ENCODE measurements at places on chromosomes 3 and 15.

- no peak for DNase-seq
These were observed 27.8 kb upstream of the GOLIM4 start for GRCh38 chr3:168123201-168124176.

DNA sequence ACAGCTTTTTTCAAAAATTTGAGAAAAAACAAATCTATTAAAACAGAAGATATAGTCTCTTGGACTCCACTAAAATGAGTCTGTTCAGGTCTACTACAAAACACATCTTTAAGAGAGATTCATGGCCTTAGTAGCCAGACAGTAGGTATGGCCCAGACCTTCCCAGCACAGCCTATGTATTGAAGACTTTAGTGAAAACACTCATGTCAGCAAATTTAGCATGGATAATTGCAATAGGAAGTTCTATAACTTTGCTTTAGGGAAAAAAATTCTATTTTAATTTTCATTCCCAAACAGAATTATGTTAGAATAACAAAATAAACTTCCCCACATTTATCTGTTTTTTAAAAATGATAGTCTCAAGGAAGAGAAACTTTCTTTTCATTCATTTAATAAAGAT, 976.6 kb downstream of the FHIT start:
- DNase-seq: no peak

DNA sequence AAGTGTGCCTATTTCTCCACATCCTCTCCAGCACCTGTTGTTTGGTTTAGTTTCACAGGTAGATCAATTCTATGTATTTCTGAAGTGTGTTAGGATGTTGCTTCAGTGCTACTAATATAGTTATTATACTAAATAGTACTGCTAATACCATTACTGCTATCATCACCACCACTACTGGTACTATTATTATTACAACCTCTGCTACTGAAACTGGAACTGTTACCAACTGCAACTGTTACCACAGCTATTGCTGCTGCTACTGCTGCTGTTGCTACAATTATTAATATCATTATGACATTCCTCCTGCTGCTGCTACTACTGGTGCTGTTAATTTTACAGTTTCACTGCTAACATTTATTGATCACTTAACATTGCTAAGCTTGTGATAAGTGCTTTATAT, 8.3 kb upstream of the LMOD3 start:
- DNase-seq: no peak

- DNase-seq: no peak
These were observed 8.6 kb downstream of the TM4SF1 start for GRCh38 chr3:149368674-149369497.

- DNase-seq: no peak
These were observed 10.8 kb upstream of the MYZAP start for GRCh38 chr15:57580866-57581265.

- no peak for DNase-seq
These were observed 10.8 kb downstream of the CRTAP start for GRCh38 chr3:33124638-33125037.

- DNase-seq: no peak
These were observed 481.7 kb downstream of the GBE1 start for GRCh38 chr3:81279481-81280379.

DNA sequence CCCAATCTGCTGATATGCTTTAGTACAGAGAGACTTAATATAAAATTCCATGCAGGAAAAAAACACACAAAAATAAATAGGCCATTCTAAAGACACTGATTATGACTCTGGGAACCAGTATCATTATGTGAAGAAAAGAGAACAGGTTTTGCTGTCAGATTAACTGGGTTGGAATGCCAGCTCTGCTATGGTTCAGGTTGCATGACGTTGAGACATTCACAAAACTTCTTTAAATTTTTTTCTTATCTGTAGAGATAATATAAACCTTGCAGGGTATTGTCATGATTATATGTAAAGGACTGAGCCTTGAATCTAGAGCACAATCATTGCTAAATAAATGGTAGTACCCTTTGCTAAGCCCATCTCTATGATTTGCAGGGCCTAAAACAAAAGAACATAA, 86.0 kb downstream of the CPNE4 start:
- no peak for DNase-seq

- no peak for DNase-seq
These were observed 151.7 kb upstream of the PROK2 start for GRCh38 chr3:71936681-71937080.

Measured in T-helper 17 cell (primary cell).